ENCODE measurements at places on chromosomes 3 and 15. TPM values are rescaled to one million over a fixed set of nuclear protein-coding genes. Genes with fewer than 3 reads are reported as not detected.

DNA sequence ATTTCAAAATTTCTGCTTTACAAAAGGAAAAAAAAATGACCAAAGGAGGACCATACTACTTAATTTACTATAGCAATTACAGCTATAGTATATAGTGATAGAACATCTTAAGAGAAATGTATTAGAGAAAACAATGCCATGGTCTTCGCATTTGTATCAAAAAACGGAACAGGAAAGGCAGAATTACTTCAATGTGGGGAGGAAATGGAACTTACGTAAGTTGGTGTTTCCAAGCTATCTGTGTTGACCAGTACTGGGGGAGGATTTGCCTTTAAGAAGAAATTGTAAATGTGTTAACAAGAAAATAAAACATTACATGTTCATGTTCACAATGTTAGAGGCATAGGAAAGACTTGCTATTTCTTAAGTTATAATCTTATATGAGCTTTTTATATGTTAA lies 119.9 kb upstream of the MELTF start:
- DNase-seq: no peak
- peaks cover 11% of the 10 kb centered on the region for H3K4me1 ChIP-seq
- H3K36me3 ChIP-seq: peaks cover 28% of the 10 kb centered on the region
- no peaks in the 10 kb centered on the region for H3K27me3 ChIP-seq

DNA sequence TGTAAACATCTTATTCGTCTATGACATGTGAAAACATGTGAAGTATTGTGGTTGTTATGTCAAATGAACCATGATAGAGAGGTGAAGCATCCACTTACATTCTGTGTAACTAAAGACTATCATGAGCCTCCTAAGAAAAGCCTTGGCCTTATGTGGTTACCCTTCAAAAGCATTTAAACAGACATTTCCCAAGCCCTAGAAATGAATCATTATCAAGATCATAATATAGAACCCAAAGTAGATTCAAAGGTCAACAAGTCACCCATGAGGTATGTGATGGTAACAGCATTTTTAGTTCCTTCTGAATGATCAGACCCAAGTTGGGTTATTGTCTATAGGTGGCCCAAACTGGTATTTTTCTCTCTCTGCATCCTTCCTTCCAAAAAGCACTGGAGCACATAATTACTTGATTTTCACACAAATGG lies 408.0 kb downstream of the TBL1XR1 start:
- no peak for DNase-seq
- no peaks in the 10 kb centered on the region for H3K36me3 ChIP-seq
- no peak overlapping the region for H3K4me3 ChIP-seq
- no peak overlapping the region for H3K27ac ChIP-seq
- H3K27me3 ChIP-seq: no peaks in the 10 kb centered on the region

DNA sequence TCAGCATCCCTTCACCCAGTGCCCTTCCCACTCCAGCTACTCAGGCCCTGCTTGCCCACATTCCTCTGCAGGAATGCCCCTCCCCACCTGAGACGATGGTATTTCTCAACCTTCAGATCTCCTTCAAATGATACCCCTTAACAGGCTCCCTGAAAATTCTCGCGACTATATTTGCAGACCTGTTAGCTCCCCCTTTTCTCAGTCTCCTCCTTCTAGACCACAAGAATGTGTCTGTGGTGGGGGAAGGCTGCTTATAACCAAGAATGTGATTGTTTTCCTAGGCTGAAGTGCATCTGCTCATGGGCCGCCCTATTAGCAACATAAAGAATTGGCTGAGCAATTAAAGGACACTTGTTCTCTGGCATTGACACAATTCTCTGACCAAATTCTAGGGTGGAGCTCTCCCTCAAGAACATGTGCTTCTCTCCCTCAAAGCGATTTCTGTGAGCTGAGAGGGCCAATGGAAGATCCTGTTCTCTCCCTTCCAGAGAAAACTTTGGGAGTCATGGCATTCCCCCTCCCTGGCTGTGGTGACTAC lies 19.1 kb upstream of the LIMD1 start:
- no peaks in the 10 kb centered on the region for H3K27me3 ChIP-seq
- H3K27ac ChIP-seq: peak overlapping the region; percentile 21
- peak; percentile 33 for DNase-seq
- H3K4me1 ChIP-seq: peaks cover 8% of the 10 kb centered on the region
- no peak overlapping the region for H3K4me3 ChIP-seq

GRCh38 chr3:48400824-48401433 lies 28.9 kb downstream of the FBXW12 start:
- DNase-seq: peak; percentile 35
- H3K4me1 ChIP-seq: no peaks in the 10 kb centered on the region
- peak overlapping the region; percentile 37 for H3K27ac ChIP-seq

- peaks cover 28% of the 10 kb centered on the region for H3K4me1 ChIP-seq
These were observed 990 bp upstream of the ZNF148 start for GRCh38 chr3:125375950-125376679.

DNA sequence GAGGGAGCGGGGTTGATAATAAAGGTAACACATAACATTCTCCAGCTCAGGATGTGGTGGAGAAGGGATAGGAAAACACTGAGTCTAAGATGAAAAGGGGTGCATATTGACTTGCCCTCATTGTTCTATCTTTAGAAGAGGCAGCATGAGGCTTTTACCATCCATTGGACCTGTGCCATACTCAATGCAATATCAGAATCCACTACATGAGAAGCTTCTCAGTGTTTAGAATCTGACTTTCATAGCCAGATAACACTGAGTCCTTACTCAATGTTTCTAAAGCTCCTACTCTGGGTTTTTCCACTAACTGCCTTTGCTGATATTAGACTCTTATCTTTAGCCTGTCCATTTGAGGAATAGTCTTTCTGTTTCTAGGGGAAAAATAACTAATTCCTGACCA lies 24.3 kb upstream of the GADL1 start:
- peaks cover 2% of the 10 kb centered on the region for H3K4me1 ChIP-seq
- DNase-seq: no peak
- H3K36me3 ChIP-seq: no peaks in the 10 kb centered on the region
- H3K27me3 ChIP-seq: no peaks in the 10 kb centered on the region
- no peak overlapping the region for H3K4me3 ChIP-seq

The PCNP gene
- 131 TPM for total RNA-seq

The ADGRG7 gene
- total RNA-seq: not detected

The FAM240A gene
- total RNA-seq: not detected

The SCAMP2 gene
- total RNA-seq: 48.3 TPM

Measured in mesothelial cell of epicardium (in vitro differentiated cells).